ENCODE measurements at places on chromosomes 7 and 10. TPM values are rescaled to one million over a fixed set of nuclear protein-coding genes. Genes with fewer than 3 reads are reported as not detected.

DNA sequence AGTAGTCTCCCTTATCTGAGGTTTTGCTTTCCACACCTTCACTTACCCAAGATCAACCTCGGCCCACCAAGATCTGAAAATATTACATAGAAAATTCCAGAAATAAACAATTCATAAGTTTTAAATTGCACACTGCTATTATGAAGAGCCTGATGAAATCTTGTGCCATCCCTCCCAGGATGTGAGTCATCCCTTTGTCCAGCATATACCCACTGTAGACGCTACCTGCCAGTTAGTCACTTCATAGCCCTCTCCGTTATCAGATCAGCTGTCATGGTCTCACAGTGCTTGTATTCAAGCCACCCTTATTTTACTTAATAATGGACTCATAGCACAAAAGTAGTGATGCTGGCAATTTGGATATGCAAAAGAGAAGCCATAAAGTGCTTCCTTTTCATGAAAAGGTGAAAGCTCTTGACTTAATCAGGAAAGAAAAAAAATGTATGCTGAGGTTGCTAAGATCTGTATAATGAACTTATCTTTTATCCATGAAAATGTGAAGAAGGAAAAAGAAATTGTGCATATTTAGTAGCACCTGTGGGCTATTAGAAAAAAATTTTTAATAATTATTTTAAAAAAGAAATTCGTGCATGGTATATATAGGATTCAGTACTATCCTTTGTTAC lies 9.8 kb upstream of the MRPS16 start:
- DNase-seq: no peak

GRCh38 chr7:99440195-99440594 lies 1.5 kb downstream of the CPSF4 start:
- DNase-seq: no peak

GRCh38 chr7:44408596-44408995 lies 81.9 kb downstream of the NUDCD3 start:
- no peak for DNase-seq

DNA sequence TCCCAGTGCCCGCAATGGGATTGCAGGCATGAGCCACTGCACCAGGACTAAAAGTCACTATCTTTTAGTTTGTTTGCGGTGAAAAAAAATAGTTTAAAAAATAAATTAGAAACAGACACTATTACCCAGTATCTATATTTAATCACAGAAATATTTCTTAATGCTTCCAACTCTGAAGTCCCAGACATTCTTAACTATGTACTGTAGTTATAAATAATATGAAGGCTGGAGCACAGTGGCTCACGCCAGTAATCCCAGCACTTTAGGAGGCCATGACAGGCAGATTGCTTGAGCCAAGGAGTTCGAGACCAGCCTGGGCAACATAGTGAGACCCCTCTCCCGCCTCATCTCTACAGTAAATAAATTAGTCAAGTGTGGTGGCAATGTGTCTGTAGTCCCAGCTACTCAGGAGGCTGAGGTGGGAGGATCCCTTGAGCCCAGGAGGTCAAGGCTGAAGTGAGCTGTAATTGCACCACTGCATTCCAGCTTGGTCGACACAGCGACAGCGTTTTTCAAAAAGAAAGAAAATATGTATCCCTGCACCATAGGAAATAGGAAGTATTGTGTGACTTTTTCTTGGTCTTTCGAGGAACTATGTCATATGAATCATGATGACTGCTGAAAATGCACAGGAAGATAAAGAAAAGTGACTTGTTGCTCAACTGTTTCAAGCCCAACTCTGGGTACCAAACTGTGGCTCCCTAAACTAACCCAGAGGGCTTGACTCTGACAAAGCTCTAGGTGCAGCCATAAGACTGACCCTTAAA lies 74.9 kb upstream of the STEAP1B start:
- DNase-seq: no peak

- peak; percentile 5 for DNase-seq
These were observed 1.8 kb upstream of the OPN4 start for GRCh38 chr10:86652361-86653202.

DNA sequence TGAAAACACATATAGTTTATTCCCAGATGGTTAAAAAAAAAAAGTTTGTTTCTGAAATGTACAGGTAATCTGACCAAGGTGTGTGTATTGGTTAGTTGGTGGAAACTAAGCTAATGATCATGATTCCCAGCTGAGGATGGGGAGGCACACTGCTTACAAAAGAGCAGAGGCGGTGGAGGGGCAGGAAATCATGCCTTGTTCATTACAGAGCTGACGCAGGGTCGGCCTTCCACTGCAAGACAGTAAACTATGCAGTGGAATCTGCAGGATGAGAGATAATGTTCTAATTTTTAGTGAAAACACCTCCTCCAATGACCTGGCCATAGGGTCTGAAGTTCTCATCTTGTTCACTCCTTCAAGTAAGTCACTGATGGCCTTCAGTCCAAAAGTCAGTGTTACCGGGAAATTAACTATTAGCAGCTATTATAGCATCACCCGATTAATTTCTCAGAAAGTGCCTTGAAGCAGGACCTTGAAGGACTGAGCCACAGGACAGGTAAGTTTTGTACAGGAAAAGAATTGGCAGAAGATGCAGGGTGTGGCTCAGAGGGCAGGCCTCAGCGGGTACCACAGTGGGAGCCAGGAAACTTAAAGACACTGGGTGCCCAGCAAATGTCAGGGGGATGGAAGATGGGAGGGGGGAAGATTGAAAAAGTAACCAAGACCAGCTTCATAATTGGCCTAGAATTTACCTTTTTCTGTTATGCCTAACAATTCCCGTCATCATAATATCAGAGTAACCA lies 36.0 kb downstream of the MYOF start:
- DNase-seq: no peak

GRCh38 chr7:2863461-2864066 lies 19.5 kb upstream of the GNA12 start:
- peak; percentile 72 for DNase-seq

- DNase-seq: no peak
These were observed 50.0 kb upstream of the ZNF716 start for GRCh38 chr7:57399972-57400371.

- no peak for DNase-seq
These were observed 1.2 kb upstream of the AKR1E2 start for GRCh38 chr10:4824791-4825310.

GRCh38 chr10:4813023-4813422 lies 13.0 kb upstream of the AKR1E2 start:
- DNase-seq: no peak

DNA sequence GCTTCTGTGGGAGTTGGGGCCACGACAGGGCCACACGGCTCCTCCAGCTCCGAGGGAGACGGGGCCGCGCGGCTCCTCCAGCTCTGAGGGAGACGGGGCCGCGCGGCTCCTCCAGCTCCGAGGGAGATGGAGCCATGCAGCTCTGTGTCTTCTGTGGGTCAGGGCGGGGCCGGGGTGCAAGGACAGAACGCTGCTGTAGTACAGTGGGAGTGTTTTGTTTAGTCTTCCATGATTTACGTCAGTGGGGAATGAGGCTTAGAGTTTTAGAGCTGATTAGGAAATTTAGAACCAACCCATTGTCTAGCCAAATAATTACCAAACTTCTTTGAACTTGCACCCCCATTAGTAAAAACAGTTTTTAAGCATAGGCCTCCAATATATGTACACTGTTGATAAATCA lies 32.9 kb upstream of the PRKAR1B start:
- no peak for DNase-seq

- DNase-seq: no peak
These were observed 400.2 kb downstream of the PHTF2 start for GRCh38 chr7:78198756-78199155.

DNA sequence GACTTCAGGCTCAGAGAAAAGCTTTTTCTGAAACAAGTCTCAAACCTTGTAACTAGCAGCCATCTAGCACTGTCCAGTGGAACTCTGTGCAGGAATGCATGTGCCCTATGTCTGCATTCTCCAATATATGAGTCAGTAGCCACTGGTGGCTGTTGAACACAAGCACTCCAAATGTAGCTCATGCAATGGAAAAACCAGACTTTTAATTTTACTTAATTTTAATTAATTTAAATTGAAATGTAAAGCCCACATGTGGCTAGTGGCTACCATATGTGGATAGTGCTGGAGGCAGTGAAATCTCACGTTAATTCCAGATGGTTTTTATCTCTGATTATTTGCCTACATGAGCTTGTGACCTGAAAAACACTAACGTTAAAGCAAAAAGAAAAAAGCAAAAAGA lies 225.1 kb downstream of the GATA3 start:
- no peak for DNase-seq

- DNase-seq: no peak
These were observed 16.7 kb upstream of the SYPL1 start for GRCh38 chr7:106128836-106129235.

DNA sequence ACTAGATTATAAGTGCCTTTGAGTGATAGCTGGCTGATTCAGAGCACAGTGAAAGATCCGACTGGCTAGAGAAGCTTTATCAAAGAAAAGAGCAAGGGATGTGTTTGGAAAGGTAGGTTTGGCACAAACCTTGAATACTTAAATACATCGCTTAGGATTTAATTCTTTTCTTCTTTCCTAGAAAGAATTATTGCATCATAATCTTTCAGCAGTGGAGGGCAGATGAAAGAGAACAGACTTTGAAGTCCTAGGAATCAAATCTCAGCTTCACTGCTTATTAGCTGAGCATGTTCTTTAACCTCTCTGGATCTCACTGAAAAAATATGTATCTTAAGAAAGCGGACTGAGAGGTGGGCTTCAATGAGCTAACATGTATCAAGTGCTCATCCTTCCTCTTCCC lies 122.8 kb downstream of the ZNF365 start:
- no peak for DNase-seq

- DNase-seq: no peak
These were observed 122.2 kb downstream of the GPR37 start for GRCh38 chr7:124643311-124643811.

PPP1R3C gene
- 1.1 TPM for total RNA-seq

KIAA1549 gene
- total RNA-seq: 1.5 TPM

IRF5 gene
- total RNA-seq: 2.2 TPM

DRGX gene
- not detected for total RNA-seq

Data from transverse colon (tissue), 4 donors.